T-helper 9 cell (primary cell): ENCODE measurements at places on chromosomes 7 and 10.

DNA sequence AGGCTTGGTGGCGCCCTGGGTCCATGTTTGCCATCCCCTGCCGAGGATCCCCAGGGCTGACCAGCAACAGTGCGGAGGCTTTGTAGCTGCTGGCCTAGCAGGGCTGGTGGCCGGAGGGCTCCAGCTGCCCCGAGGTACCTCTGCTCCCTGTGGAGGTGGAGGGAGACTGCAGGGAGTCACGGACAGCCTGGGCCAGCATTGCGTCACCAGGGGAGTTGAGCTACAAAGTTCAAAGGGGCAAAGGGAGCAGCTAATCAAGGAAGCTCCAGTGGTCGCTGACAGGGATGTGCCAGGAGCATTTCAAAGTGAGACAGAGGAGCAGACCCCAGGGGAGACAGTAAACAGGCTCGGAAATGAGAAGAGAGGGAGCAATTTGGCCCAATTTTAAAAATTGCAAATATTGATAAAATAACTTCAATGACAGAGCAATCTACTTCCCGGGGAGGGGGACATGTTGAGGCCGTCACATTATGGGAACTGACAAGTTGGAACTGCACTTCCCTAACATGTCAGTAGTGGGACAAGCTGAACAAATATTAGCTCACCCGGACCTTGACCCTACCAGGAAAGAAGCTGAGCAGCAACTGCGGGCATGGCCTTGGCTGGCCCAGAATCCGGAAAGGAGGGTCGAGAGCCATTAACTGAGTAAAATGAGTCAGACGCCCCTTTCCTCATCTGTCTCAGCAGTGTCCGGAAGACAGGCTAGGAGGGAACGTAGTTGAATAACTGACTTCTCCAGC is 39.4 kb downstream of the BTBD16 start:
- no peak for DNase-seq

DNA sequence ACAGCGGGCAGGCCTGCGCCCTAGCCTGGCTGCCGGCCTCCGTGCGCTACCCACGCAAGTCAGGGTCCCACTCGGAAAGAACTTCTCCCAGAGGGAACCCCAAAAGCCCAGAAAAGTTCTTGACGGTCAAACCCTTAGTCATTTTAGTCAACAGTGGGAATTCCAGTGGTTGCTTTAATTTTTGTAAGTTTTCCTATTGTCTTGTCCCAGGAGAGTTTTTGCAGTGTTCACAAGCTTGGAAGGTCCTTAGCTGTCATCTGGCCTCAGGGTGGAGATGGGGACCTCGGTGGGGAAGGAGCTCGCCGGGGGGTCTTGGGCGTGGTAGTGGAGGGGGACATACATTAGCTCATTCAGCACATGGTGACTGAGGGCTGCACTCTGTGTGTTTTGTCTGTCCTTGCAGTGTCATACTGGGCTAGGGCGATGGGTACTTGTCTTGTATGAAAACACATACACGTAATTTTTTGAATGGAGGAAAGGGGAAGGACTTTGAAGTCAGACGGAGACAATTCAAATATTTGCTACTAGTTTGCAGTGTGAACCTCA is 736 bp downstream of the MINDY4 start:
- DNase-seq = no peak

DNA sequence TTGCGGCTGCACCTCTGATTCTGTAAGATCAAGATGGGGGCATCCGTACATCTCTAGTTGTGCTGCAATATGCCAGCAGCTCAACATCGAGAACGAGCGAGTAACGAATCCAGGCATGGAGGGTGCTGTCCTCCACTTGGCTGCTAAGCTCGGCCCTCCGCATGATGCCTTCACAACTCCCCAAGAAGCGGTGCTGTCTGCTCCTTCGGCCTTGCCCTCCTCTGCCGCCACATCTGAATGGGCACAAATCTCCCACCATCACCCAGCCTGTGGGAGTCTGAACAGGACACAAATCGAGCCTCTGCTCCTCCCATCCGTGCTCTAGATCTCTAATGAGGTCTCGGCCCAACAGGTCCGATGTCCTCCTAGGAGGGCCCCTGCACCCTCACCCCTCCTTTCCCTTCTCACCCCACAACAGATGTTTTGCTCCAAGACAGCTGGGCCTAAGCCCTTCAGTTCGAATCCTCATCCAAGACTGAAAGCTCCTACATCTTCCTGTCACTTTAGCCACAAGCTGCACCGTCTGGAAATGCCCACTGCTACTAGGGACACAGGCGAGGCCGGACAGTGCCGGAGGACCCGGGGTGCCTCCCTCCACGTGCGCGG is 86.7 kb downstream of the ZNF33B start:
- no peak for DNase-seq

DNA sequence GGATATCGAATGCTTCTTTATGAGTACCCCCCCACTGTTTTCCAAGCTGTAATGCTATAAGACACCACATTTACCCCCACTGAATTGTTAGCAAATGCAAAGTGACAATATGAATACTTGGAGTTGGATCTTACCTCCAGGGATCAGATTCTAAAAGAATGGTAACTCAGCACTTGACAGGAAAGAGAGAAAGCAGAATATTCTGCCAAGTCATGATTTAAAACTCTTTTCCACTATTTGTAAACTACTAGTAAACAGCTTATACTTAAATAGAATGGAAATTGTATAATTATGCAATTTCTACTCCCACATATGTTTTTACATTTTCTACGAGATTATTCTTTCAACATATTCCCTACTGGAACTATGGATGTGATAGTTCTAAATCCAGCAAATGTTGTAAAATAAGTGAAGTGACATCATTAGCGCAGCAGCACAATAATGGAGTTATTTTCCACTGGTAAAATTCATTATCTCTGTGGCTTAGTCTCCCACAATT is 56.0 kb upstream of the TFEC start:
- no peak for DNase-seq

DNA sequence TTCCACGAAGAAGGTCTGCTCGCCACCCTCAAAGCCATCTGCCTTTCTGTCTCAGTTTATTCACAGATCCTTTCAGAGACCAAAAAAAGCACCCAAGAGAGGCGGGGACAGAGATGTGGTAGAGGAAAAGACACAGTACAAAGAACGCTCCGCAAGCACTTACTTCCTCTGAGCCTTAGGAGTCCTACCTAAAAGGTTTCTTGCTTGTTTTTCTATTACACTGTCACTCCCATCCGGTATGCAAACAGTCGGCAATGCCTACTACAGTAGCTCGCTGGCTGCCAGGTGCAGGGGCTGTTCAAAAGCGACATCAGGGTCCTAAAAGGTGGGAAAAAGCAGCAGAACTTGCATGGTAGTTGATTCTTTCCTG is 816 bp downstream of the TECPR1 start:
- no peak for DNase-seq

- DNase-seq = no peak
These were observed 35.4 kb downstream of the TLL2 start for GRCh38 chr10:96478355-96478754.

GRCh38 chr7:75966190-75966961 is 28.0 kb downstream of the TMEM120A start:
- DNase-seq = no peak

DNA sequence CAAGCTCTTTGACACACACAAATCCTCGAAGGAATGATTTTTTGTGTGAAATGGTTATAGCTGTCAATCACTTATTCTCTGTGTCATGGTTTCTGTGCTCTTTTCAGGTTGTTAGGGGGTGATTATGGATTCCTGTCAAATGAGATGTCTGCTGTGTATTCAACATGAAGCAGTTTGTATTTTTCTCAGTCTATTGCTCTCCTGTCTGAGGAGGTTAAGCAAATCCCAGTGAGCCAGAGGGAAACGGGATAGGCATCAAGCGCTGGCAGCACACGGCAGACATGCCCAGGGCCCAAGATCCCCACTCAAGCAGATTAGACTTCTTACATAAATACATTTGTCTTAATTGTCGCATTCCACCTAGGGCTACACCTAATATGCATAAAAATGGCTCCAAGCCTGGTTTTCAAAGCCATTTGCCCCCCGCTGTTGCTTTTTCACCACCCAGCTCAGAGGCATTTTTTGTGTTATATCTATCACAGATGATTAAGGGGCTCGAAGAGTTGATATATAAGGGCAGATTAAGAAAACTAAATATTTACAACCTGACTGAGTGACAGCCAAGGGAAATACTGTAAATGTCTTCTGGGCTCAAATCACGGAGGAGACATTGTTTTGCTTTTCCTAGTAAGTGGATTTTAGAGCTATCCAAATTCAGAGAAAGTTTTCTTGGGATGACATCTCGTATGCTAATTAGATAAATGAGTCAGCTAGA is 192.7 kb upstream of the LRGUK start:
- no peak for DNase-seq
